ENCODE measurements at places on chromosomes 6 and 20.

DNA sequence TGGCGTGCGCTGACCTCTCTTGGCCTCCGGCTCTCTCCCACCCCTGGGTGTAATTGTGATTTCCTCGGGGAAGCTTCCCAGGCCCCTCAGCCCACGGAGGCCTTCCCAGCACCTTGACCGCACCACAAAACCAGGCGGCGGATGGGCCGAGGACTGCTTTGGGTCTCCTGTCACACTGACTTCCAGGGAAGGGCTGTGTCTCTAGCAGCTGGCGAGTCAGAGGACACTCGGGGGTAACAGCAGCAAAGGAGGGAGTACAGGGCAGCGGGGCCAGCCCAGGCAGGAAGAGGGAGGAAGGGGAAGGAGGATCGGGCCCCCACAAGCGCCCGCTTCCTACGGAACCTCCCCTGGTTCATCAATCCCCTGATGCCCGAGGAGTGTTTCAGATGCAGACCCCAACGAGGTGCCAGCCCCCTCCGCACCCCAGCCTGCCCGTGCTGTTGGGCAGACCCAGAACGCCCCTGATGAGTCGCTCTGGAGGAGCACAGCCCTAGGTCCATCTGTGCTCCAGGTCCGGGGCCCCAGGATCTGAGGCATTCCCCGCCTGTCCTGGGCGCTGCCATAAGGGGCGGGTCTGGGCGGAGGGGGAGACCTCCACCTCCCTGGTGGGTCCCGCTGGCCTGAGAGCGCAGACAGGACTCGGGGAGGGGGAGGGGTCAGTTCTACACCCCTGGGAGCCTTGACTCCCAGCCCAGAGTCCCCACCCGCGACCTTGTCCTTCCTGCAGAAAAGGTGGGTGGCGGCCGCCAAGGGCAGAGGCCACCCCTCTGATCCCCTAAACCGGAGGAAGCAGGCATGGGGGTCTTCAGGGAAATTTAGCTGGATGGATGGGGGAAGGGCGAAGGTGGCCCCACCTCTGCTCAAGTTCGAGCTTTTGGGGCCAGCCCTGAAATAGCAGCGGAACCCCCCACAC is 956 bp downstream of the CHRNA4 start:
- DNase-seq, result no peak

DNA sequence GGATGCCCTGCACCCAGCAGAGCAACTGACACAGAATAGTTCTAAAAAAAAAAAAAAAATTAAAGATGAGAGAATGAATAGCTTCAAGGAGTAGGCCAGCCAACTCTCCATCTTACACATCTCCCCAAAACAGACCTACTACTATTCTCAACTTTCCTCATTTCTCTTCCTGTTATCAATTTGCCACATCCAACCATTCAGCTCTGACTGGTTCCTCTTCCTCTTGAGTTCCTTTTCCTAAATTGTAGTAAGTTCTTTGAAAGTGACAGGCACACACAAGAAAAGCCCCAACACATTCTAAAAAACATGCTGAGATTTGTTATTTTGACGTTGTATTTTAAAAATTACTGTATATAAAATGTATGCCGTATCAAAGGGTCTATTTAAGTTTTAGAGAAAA is 117.2 kb downstream of the PDSS2 start:
- DNase-seq, result no peak

GRCh38 chr20:3307725-3308124 is 68.7 kb upstream of the SLC4A11 start:
- DNase-seq, result no peak

- DNase-seq, result no peak
These were observed at the start of gene EYS for GRCh38 chr6:65707126-65707826. Gene EYS (minus strand): TSS chr6:65707226. CDS start chr6:65495410, 211,816 bp downstream.

GRCh38 chr6:131065824-131066171 is 2.8 kb upstream of the EPB41L2 start:
- no peak for DNase-seq

Measured in stimulated activated CD8-positive, alpha-beta memory T cell treated with anti-CD3 and anti-CD28 coated beads, Interleukin-4, amount 100 ng/mL, for 1 hour (primary cell).